ENCODE measurements at places on chromosomes 1 and 21. TPM values are rescaled to one million over a fixed set of nuclear protein-coding genes. Genes with fewer than 3 reads are reported as not detected.

- peak; percentile 28 for DNase-seq
These were observed 292.9 kb downstream of the PLPP3 start for GRCh38 chr1:56286506-56286905.

Gene OR6N1
- total RNA-seq = not detected

Gene ORC1
- total RNA-seq = 0.26 TPM

DNA sequence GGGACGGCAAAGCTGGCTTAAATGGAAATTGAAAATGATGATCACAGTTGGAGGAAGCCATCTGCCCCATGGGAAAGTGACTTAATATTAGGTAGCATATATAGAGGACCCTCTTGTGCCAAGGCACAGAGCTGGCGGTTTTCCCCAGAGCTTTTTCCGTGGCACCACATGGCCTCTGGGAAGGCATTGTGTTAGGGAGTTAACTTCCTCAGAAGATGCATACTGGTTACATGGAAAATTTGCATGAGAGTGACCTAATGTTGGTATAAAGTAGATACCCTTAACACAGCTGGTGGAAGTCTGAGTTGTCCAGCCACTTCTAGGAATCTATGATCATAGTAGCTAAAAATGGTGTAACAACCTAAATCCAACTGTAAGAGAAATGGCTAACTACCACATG is 27.3 kb downstream of the CAP1 start:
- no peak for DNase-seq

Gene OBSCN
- 6.3 TPM for total RNA-seq

Gene C1orf94
- not detected for total RNA-seq

DNA sequence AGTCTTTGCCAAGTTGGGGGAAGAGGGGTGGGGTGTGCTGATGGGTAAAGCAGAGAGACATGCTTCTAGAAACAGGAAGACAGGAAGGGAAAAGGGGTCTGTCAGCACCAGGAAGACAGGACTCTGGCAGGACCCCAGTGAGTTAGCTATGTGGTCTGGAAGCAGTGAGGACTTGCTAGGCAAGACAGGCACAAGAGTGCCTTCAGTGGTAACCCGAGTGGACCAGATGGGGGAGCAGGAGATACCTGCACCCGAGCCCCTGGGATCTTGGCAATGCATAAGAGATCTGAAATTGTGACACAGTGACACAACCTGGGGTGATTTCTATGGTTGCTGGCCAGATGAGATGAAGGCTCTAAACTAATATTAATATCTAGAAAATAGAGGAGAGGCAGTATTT is 7.0 kb downstream of the TLR5 start:
- DNase-seq = no peak

DNA sequence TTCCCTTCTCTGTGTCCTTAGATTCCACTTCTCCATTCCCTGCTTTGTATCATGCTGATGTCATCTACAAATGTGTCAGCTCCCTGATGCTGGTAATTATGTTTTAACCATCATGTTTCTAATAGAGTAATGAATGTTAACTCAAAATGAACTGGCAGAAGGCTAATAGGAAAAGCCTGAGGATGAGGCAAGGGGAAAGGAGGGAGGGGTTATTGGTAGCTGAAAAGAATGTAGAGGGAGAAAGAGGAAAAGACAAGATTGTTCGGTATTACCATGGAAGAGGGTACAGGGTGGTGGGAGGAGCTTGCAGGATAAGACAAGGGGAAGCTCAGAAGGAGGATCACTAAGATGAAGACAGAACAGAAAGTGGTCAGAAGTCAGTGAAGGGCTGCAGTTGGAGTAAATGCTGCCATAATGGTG is 150.9 kb downstream of the ZC3H11B start:
- no peak for DNase-seq

Gene KRTAP10-1
- total RNA-seq = not detected

GRCh38 chr1:116306102-116306501 is 66.9 kb upstream of the ATP1A1 start:
- no peak for DNase-seq

DNA sequence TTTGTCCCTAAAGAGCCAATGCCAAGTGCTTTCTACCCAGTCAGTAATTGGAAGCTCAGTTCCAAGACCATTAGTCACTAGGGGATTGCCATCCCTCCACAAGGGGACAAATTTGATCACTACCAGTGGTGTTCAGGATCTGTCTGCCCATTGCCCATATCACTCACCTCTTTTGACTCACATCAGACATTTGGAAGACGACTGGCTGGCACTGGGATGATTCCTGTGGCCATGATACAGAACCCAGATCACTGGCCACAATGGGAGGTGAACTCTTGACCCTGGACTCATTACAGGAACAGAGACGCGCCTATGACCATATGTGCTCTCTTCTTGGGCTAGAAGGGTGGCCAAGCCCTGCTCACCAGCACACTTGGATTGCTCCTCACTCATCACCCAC is 71.0 kb downstream of the COLGALT2 start:
- DNase-seq = no peak

Gene BACE2
- total RNA-seq = 64.8 TPM

- no peak for DNase-seq
These were observed 193.1 kb upstream of the DAB1 start for GRCh38 chr1:57616921-57617320.

- DNase-seq = peak; percentile 99
These were observed at the start of gene SH2D5 for GRCh38 chr1:20732588-20733359. Gene SH2D5, minus strand, starts transcription at chr1:20732703. Its CDS starts 4,659 bp downstream, at chr1:20728044.
